T1000 (cell line): ENCODE measurements at places on chromosomes 1 and 21.

DNA sequence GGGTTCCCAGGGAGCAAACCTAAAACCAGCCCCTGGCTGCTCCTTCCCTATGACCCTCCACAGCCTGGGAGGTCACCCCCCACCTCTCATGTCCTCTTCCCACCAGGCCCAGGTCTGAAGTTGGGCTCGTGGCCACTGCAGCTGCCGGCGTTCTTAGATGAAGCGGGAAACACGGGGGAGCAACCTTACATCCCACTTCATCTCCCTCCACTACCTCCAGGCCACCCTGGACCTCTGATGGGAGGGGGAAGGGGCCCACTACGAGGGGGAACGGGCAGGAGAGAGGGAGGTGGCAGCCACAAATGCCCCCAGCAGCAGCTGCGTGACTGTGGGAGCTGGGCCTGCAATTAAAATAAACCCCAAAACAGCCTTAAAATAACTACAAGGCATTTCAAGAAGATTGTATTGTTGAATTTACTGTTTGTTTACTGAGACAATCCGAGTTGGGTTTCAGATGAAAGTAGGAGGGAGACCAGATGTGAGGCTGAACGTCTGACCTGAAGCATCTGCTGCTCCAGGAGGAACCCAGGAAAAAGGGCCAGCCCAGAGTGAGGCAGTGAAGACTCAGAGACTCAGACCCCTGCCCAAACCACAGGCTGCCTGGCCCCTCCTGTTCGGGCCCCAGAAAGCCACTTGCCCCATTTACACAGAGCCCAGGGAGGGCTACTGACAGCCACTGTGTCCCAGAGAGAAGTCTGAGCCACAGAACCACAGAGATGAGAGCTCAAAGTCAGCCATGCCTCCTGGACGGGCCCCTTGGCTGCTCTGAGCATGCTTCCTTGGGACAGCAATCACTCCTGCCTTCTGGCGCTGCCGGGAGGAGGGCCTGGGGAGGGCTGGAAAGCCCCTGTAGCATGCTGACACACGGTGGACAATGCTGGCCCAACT is 59.8 kb downstream of the GLIS1 start:
- no peak for DNase-seq

DNA sequence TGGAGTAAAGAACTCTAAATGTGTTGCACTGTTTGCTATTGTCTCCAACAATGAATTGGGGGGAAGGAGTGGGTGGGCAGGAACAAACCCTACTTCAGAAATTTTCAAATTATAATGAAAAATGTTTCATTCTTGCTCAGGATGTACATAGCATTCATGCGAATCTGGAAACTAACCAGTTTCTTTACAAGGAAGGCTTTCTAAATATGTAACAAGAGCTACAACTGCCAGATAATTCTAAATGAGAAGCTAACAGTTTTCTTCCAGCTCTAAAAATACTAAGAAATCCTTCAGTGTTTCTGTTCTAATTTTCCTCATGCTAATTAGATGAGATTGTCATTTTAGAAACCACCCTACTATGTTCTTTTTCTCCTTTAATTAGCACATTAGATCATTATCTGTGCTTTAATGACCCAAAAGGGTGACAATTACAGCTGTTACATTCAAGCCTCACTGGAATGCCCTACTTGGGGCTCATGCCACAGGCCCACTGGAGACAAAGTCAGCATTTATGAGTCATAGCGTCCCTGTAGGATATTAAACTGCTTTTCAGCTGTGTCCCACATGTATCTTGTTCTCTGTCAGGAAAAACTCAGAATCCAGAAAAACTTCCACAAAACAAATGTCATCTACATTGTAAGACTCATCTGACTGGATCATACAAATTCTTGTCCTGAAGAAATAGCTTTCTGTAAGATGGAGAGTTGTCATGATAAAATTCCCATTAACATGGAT is 804.6 kb upstream of the CXADR start:
- DNase-seq = no peak

DNA sequence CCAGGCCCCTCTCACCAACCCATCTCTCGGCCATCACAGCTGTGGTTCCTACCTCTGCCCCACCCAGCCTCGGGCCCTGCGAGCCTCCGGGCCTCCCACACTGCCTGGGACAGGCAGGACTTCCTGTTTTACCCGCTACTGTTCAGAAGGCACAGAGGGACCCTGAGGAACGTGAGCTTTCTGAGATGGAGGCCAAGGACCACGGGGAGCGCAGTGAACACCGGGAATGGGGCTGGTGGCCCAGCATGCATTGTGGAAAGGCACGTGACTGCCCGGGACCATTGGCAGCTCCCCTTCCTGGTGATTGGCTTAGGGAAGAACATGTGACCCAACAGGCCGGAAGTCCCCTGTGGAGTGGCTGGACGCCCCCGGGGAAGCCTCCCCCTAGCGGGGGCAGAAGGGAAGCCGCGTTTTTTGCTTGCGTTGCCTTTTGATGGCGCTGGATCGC is 7.0 kb downstream of the S100B start:
- DNase-seq = no peak

GRCh38 chr1:216814576-216815259 is 91.5 kb upstream of the ESRRG start:
- no peak for DNase-seq

- DNase-seq = no peak
Measured at GRCh38 chr1:17236779-17237560, 11.9 kb upstream of the PADI3 start.

GRCh38 chr1:152941037-152941711 is 5.8 kb upstream of the SPRR5 start:
- DNase-seq = no peak

- no peak for DNase-seq
Measured at GRCh38 chr1:203509135-203509534, 15.2 kb downstream of the OPTC start.

DNA sequence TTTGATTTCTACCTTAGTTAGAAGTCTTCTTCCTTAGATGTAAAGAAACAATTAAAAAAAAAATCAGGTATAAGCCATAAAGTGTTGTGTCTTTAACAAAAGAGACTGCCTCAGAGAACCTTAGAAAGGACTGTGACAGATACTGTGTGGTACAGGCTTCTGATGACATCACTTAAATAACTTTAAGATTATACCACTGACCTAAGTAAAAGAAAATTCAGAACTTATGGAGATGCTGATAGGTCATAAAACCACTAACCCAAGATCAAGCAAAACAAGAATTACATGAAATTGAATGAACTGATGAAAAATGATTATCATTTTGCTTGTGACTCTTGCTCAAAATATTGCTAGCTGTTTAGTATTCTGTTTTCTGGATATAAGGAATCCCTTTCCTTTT is 220.8 kb downstream of the NRIP1 start:
- no peak for DNase-seq

DNA sequence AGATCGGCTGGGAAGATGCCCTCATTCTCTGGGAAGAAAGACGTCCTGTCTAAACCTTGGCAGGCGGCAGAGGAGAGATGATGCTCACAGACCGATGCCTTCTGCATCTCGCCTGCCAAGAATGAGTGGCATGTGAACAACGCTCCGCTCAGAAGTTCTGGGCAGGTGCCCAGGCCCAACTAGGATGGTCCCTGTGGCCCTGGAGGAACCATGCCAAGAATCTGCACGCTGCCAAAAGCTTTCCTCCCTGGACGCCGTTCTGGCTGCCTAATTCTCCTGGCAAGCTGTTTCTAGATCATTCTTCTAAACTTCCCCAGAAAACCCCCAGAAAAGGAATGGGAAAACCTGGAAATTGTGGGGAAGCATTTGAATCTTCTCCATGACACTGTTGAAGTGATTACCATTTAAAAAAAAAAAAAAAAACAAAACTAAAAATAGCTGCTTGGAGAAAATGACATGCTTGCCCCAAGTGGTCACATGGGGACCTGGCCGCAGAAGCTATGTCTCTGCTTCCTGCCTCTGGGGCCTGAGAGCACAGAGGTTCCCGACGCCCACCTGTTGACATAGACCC is 440.9 kb downstream of the PRDM2 start:
- DNase-seq = no peak

- no peak for DNase-seq
Measured at GRCh38 chr1:69595486-69595885, 27.8 kb downstream of the LRRC7 start.

DNA sequence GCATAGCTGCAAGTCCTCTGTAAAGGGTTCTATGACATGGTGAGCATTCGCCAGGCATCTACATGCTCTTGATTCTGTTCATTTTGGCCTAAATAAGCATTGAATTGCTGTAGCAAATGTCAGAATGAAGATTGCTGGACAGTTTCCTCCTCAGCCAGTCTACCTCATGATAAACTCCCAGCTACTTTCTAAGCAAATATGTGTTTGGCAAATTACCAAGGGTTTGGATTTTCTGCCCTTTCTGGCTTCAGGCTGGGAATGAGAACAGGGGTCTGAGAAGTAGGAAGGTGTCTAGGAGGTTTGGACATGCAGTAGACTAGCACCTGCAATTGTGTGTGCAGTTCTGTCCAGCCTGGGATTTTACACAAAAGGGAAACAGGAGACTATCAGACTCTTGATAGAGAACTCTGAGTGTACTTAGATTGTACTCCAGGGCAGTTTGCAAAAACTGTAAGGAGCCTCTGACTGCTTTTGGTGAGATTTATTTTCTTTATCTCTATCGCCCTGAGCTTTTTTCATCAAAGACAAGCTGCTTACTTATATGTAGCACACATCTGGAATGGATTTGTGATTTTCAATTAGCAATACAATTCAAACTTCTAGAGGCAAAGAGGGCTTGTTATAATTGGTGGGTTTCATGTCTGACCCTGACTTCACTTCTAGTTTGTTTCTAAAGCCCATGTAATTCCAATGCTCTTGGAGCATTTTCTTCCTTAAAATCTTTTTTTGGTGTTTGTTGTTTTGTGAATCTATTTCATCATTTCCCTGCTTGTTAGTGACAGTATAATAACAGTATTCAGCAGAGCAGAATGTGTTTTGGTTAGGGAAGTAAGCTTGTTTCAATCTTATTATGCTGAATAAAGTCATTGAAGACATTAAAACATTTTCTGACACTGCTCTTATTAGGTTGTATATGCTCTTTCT is 150.8 kb downstream of the VPS13D start:
- DNase-seq = no peak

- DNase-seq = no peak
Measured at GRCh38 chr1:1287288-1288110, 7.3 kb downstream of the SCNN1D start.

DNA sequence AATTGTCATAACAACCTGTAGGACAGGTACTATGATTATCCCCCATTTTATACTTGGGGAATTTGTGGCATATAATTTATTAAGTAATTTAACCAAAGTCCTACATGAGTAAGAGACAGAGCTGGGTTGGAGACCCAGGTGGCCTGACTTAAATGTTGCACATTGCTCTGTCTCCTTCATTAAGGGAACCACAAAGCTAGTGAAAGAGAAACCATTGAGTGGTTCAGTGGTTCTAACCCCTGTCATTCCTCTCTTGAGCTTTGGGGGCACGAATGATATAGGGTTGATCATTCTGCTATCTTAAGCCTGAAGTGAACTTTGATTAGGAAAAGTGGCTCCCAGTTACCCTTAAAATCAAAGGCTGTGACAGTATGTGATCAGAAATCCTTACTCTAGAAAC is 5.3 kb upstream of the MAP3K7CL start:
- DNase-seq = no peak

DNA sequence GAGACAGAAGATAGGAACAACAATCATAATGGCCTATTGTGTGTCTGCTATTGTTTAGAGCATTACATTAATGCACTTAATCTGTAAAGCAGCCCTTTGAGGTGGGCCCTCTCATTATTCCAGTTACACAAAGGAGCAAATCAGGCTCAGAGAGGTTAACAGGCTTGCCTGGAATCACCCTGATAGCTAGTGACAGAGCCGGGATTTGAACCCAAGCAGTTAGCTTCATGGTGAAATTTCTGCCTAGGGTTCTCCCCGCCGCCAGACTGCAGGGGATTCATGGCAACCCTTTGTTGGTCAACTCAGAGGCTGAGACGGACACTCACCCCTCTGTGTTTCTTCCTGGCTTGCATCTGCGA is 7.1 kb downstream of the HEYL start:
- no peak for DNase-seq

DNA sequence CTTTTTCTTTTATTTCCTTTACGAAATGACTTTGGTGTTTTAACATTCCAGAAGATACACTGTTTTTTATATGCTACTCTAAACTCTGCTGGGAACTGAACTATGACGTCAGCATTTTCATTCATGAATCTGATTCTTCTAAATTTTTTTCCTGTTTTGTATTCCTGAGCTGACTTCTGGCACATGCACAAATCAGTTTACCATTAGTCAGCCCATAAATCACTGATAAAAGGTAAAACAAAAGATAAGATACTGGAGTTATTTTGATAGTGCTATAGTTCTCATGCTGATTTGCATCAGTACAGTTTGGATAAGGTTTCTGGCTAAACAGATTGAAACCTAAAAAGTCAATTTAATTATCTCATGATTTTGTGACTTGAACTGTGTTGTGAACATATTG is 10.4 kb downstream of the CAMTA1 start:
- no peak for DNase-seq

DNA sequence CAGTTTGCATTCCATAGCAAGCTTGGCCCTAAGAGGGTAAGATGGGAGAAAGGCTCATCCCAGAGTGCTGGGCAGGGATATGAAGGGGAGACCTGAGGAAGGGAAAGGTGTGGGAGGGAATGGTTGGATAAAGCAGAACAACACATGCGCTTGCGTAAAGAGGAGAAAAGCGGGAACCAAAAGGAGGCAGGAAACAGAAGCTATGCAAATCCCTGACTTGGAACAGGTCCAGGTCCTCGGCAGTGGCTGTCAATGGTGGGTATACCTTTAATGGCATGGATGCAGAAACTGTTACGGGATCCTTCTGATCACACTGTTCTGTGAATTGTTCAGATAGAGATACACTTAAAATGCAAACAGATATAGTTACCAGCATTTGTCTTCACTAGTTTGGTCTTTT is 455.6 kb downstream of the SIPA1L2 start:
- DNase-seq = no peak

DNA sequence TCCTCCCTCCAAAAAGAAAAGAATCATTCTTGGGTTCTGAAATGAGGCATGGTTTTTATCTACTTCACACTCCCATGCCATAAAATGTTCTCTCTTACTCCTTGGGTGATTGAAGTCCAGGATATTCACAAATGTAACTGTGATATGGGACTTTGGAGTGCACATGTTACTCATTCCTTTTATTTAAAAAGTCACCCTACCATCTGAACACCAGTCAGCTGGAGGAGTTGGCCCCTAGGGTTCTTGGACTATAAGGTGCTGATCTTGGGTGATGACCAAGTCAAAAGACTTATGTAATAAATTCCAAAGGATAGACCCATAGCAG is 128.4 kb downstream of the CLIC6 start:
- no peak for DNase-seq

GRCh38 chr1:2443277-2444137 is 31.1 kb upstream of the PEX10 start:
- DNase-seq = no peak

DNA sequence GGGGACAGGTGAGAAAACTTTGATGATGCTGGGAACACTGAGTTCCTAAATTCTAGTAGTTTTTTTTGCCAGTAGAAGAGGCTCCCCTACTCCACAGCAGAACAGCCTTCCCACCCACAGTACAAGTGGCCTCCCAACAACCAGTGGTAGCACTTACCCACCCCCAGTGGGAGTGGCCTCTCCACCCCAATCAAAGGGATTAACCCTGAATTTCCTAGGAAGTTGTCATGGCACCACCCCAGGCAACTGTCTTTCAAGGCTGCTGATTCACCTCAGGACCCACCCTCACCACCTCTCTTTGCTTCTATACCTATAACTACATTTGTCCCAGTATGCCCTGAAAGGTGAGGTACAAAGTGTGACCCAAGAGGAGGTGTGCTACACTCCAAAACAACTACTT is 81.4 kb upstream of the PRDX6 start:
- DNase-seq = no peak

GRCh38 chr1:225962440-225962975 is 21.5 kb upstream of the LEFTY2 start:
- no peak for DNase-seq
